Metanephros (tissue), 2 donors: ENCODE measurements at places on chromosomes 11 and 22. TPM values are rescaled to one million over a fixed set of nuclear protein-coding genes. Genes with fewer than 3 reads are reported as not detected.

Gene SCN4B
- 2.0 TPM for total RNA-seq

Gene DDI1
- not detected for total RNA-seq

Gene TSGA10IP
- not detected for total RNA-seq

Gene MS4A4A
- total RNA-seq = 7.9 TPM

Gene SSH3
- 22.5 TPM for total RNA-seq

Gene CRYBA4
- not detected for total RNA-seq

Gene GGT5
- 12.1 TPM for total RNA-seq

Gene PNPLA3
- 1.3 TPM for total RNA-seq

Gene F2
- 0.35 TPM for total RNA-seq

Gene SMTNL1
- total RNA-seq = 9.8 TPM

Gene SIRT3
- total RNA-seq = 22.7 TPM

Gene TREH
- 2.0 TPM for total RNA-seq

Gene ARHGAP1
- total RNA-seq = 36.0 TPM

Gene TMEM258
- total RNA-seq = 117 TPM

Gene RHOD
- total RNA-seq = 13.7 TPM

Gene OSM
- total RNA-seq = 3.0 TPM

Gene SORL1
- 67.6 TPM for total RNA-seq

Gene APOBEC3H
- total RNA-seq = 0.18 TPM

Gene KCNJ5
- total RNA-seq = 4.0 TPM

Gene ELFN2
- total RNA-seq = 1.5 TPM

Gene SGSM1
- 3.4 TPM for total RNA-seq

Gene OR52W1
- not detected for total RNA-seq

Gene MPPED2
- total RNA-seq = 28.1 TPM

Gene FAM118A
- 35.9 TPM for total RNA-seq

Gene MRGPRX2
- total RNA-seq = not detected

Gene CRYBB3
- not detected for total RNA-seq

Gene TPBGL
- total RNA-seq = 0.06 TPM

Gene FAM180B
- total RNA-seq = 0.70 TPM

Gene HARBI1
- 5.2 TPM for total RNA-seq

Gene DCDC1
- total RNA-seq = 8.6 TPM

Gene CCDC87
- total RNA-seq = 0.23 TPM

Gene ALDH3B2
- total RNA-seq = 2.1 TPM

Gene FOLR1
- total RNA-seq = 20.3 TPM

Gene OR5B21
- 0.23 TPM for total RNA-seq

Gene RTN4R
- 7.6 TPM for total RNA-seq

Gene IL18BP
- 4.9 TPM for total RNA-seq

Gene OR8D1
- not detected for total RNA-seq

Gene OR10A2
- not detected for total RNA-seq

Gene PDGFD
- 24.3 TPM for total RNA-seq

Gene FBLN1
- 145 TPM for total RNA-seq

Gene CDC42BPG
- total RNA-seq = 8.7 TPM

Gene GSTT2B
- total RNA-seq = 1.5 TPM

Gene ESAM
- total RNA-seq = 50.8 TPM

Gene APOBEC3C
- total RNA-seq = 4.4 TPM

Gene PLEKHB1
- total RNA-seq = 9.4 TPM

Gene SEZ6L
- 0.53 TPM for total RNA-seq

Gene SIK3
- total RNA-seq = 37.4 TPM

Gene TP53I11
- 51.6 TPM for total RNA-seq

Gene CACNA1I
- total RNA-seq = 0.18 TPM

Gene SLC6A5
- 0.18 TPM for total RNA-seq

Gene FAM83F
- 2.5 TPM for total RNA-seq

Gene OR2AT4
- not detected for total RNA-seq
